ENCODE measurements at places on chromosomes 3 and 15.

DNA sequence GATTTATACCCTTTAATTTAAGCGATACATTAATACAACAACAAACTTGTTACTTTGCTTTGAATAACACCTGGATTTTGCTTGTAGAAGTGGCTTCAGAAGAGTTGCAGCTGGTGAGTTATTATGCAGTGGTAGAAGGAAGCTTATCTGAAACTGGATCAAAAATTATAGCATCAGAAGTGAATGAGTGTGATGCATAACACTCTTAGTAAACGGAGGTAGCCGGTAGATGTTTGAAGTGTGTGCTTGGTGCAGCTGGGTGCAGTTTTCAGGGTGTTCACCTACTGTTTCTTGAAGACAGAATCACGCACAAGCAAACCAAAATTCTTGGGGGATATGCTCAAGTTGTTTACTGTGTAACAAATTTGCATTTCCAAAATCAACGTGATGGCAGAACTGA is 103.1 kb downstream of the MITF start:
- no peak for DNase-seq

- DNase-seq = no peak
These were observed 108.9 kb upstream of the ABHD17C start for GRCh38 chr15:80586161-80586560.

DNA sequence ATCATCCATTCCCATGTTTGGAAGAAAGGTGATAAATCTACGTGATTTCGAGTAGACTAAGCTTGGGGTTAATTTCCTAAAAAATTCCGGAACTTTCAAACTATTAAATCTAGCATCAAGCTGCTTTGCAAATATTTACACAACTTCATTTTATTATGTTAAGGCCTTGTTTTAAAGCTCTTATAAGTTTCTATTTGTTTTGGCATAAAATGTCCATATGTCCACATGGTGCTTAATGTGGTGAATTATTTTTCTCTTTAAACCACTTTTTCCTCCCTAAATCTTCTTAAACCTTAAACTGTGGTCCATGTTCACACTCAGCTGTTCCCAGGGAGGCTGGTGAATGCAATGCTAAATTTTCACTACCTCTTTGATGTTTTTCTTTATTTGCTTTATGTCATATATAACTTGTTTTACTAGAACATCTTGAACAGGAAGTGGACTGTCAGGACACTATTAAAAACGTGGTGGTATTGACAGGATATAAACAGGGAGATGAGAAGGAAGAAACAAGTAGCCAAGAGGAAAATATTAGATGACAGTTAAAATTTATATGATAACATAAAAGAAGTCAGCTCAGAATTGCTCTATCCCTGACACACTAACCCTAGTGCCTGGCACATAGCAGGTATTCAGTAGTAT is 72.5 kb upstream of the AGTR1 start:
- no peak for DNase-seq

DNA sequence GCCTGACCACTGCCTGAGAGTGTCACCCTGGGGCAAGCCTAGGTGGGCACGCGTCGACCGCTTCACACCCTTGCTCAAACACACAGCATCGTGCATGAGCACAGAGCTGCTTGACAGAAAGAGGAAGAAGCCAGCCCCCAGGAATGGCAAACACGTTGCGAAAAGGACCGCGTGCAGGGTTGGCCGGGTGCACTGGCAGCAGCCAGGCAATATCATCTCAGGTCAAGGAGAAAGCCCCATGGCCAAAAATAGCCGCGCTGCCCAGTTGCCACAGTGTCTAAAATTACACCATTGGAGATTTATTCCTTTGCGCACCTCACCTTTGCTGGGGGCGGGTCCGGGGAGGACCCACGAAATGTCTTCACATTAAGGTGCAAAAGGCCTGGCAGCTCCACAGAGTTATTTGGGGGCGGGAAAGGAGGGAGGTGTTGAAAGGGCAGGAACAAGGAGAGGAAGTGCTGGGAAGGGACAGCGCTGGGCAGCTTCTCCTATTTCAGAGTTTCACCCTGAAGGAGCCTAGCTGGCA is 44.7 kb upstream of the NR2F2 start:
- DNase-seq = no peak

DNA sequence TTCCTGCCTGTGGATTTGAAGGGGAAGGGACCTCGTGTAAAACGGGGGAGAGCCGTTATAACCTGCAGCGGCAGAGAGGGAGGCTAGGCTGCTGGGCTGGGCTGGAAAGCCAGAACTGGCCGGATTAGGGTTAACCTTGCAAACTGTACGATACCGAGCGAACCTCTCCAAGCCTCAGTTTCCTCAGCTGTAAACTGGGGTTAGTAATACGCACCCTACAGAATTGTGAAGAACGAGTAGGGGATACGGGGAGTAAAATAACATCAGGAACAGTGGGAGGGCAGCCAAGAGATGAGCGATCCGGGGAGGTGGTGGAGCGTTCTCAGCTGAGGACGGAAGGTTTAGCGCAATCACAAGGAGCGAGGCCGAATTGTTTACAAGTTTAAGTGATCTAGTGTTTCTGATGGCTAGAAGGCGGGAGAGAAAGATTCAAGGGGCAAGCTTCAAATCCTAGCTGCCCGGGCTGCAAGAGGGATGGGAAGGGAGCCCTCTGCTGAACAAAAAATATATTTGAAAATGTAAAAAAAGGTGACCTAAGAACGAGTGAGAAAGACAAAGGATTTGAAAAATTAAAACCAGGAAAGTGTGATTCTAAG is 768 bp upstream of the SEMA5B start:
- DNase-seq = peak; percentile 73

DNA sequence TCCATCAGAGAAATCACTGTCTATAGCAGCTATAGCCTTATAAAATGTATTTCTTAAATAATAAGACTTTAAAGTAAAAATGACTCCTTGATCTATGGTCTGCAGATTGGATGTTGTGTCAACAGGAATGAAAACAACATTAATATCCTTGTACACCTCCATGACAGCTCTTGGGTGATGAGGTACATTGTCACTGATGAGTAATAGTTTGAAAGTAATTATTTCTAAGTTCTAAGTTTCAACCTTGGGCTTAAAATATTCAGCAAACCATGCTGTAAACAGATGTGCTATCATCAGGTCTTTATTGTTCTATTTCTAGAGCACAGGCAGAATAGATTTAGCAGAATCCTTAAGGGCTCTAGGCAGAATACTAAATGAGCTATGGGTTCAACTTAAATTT is 568.2 kb upstream of the BCHE start:
- DNase-seq = no peak

DNA sequence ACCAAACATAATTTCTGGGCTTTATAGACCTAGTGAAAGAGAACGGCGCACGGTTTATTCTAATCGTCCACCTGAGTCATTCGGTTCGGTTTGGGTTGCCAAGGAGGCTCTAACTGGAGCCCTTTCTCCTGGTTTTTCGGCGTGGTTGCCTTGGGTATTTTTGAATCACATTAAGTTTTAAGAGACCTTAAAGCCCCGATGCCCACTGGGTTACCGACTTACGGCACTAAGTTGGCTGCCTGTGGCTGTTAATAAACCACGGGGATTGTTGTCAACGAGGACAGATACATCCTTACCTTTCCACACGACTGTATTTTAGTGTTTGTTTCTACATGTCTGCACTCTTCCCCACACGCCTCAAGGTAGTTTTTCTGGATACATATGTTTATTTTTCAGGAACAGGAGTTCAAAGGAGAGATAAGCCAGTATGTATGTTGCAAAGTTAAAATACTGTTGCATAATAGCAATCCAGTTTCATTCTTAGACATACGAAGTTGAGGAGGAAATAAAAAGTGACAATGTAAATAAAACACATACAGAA is 1.2 kb upstream of the ANP32A start:
- DNase-seq = peak; percentile 33

DNA sequence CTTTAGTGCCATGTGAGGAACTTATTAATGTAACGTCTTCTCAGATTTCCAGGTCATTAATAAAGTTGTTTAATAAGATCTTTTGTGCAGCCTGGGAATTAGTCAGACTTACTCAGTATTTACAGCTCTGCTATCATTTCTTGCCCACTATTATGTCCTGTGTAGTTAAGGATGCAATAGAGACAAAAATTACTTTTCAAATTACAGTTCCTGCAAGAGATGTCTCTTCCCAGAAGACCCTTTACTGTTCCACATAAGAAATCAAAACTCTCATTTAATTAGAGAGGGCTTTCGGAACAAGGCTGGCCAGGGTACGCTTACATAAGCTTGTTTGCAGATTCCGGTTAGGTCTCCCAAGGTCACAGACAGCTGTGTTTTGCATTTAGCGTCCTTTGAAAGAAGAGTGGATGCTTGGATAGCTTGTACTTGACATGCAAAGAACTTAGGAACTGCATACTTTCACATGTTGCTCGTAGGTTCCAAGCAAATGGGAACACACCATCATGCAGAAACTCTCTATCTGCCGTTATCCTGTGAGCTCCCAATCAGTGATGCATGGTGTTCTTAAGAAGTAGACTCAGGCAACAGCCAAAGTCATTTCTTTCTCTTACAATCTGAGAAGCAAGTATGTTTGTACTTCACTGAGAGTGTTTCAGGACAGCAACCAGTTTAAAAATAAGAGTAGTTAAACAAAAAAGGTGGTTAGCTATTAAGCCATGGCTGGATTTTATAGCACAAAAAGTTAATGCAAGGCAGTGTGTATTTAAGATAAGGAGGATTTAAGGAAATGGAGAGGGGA is 37.4 kb downstream of the FILIP1L start:
- no peak for DNase-seq

GRCh38 chr3:31551646-31552045 is 18.9 kb downstream of the STT3B start:
- DNase-seq = no peak

GRCh38 chr15:63261311-63261710 is 16.1 kb upstream of the APH1B start:
- no peak for DNase-seq

DNA sequence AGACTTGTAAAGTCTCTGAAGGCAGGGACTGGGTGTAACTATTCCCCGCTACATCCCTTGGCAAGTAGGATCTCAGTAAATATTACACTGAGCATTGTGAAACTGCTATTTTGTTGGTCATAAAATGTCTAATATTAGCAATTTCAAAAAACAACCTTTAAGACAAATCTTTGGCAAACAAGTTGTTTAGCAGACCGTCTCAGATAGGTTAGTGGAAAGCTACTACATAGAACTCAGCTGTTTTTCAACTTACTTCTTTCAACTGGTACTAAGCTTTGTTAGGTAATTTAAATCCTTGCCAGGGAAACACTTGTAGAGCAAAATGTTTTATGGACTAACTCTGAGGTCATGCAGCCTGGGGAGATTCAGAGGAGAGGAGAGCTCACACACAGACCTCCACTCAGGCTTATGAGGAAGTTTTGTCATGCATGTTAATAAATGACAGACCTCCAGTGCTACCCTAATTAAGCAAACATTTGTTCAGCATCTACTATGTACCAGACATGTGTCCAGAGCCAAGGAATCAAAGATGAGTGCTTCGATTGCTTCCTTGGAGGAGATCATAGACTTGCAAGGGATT is 61.6 kb upstream of the STAC start:
- no peak for DNase-seq

DNA sequence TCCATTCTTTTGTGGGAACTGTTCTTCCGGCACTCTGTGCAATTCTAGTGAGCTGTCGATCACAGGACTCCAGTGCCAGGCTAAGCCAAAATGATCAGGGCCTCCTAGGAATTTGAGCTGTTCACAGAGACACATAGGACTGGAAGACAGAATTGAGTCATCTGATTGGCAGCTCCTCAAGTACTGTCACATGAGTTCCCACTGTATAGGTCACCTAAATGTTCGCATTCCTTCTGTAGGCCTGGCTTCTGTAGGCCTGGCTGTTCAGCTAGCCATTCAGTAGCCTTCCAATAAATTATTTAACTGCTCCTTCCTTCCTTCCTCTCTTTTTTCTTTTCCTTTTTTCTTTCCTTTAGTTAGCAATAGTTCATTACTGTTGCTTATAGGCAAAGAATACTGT is 4.3 kb downstream of the PROS1 start:
- DNase-seq = peak; percentile 63

DNA sequence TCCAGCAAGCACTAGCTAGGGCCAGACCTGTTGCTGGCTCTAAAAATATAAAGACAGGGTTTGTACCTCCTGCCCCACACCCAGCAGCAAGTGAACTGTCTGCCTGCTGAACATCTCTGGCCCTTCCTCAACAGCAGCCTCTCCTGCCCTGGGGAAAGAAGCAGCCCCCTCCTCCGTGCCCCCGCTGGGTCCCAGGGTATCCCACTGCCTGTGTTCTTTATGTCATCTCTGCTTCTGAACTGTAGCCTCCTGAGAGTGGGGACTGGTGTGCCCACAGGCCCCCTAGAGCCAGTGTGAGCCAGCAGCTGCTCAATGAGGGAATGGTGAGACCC is 54.5 kb downstream of the ACAD9 start:
- DNase-seq = no peak

DNA sequence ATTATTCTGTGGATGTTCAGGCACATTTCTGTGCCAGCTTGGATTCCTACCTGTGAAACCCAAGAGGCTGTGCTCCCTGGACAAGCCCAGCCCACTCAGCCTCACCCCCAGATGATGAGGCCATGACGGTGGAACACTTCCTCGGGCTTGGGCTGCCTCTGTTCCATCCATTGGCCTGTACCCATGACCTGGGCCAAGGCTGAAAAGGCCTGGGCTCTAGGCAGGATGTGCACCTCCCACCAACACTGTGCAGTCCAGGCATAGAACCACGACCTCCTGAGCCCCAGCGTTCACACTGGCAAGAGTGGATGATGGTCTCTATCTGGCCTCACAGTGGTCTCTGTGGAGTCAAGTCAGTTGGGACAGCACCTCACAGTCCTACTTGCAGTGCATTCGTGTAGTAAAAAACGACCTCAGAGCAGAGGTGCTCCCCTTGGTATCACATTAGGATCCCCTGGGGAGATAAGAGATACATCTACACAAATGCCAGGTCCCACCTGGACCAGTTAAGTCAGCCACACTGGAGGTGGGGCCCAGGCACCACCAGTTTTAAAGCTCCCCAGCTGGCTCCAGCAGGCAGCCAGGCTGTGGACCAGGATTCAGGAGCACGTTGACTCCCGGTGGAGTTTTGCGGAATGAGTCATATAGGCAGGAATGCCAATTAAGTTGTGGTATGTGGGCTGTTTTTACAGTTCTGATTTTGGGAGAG is 39.0 kb upstream of the IGF1R start:
- peak; percentile 77 for DNase-seq

DNA sequence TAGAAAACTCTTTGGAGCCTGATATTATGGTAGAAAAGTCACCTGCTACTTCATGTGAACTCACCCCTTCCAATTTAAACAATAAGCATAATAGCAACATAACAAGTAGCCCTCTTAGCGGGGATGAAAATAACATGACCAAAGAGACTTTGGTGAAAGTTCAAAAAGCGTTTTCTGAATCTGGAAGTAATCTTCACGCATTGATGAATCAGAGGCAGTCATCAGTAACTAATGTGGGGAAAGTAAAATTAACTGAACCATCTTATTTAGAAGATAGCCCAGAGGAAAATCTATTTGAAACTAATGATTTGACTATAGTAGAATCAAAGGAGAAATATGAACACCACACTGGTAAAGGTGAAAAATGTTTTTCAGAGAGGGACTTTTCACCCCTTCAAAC is 5.1 kb upstream of the SCG5 start:
- DNase-seq = no peak

All from EH (cell line).